ENCODE measurements at places on chromosomes 5 and 9.

GRCh38 chr9:115945009-115945431 lies 208.6 kb upstream of the PAPPA start:
- DNase-seq: no peak

- DNase-seq: no peak
These were observed 92.4 kb upstream of the LIFR start for GRCh38 chr5:38648703-38649291.

DNA sequence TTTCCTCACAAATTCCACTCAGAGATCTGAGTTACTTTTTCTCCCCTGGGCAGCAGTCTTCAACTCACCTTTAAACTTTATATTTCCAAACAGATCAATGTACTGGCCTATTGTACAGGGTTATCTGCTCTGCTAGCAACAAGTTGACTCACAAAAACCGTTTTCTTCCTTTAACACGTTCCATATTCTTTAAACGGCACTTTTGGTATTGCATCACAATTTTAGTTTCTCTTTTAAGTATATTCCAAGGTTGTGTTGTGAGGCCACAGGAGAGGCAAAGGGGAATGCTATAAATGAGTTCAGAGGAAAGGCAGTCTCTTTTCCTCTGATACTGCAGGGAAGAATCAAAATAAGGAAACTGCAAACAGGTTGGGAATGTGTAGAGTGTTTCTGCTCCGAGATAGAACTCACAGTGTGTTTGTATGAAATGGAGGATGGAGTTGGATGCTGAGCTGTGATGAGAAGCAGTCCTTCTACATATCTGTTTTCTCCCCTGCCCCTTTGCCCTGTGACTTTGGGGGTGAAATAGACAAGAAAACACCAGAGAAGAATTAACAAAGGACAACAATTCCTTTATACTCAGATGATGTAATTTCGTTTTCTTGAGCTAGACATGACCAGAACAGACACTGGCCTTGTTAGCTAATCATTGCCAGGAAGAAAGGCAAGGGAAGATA lies 9.9 kb upstream of the ALDOB start:
- DNase-seq: no peak

- no peak for DNase-seq
These were observed 1202.8 kb upstream of the CDH6 start for GRCh38 chr5:29990681-29991080.

DNA sequence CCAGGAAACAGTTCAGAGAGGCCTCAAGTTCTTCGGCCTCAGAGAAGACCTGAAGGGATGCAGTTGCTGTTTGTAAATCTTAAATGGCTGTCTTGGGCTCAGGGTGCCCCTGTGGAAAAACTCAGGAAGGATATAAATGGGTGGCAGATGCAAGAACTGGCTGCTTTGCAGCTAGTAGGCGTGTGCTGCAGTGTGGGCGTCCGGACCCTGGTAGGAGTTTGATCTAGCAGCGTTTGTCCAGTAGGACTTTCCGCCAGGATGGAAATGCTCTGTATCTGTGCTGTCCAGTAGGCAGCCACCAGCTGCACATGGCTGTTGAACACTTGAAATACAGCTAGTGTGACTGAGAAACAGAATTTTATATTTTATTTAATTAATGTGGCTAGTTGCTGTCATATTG lies 7.7 kb downstream of the CDX1 start:
- DNase-seq: no peak

DNA sequence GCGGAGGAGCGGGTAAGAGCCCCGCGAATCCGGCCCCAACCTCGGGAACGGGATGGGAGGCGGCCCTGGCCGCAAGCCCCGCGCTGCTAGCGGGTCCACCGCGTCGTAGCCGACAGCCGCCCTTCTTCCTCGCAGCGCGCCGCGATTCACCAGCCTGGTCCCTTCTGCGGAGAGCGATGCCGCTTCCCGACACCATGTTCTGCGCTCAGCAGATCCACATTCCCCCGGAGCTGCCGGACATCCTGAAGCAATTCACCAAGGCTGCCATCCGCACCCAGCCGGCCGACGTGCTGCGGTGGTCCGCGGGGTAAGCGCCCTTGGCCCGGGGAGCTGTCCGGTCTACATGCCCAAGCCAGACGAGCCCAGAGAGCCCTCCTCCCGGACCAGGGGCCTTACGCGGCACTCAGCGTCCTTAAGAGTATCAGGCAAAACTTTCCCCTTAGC lies 335 bp downstream of the ROPN1L start:
- no peak for DNase-seq

DNA sequence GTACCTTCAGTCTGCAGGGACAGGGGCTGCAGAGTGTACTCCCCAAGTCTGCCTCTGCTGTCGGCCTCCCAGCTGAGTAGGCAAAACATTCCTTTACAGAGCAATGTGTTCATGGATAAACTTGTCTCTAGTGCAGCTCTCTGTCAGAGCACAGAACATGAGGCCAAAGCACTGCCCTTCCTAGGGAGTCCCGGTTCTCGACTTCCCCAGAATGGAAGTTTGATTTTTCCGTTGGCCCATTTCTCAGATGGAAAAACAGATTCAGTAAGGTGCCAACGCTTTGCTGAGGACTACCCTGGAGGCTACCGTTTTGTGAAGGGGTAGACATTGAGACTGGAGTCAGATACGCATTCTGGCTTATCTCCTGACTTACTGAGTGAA lies 422 bp upstream of the TRIM32 start:
- DNase-seq: no peak
